ENCODE measurements at places on chromosomes 2 and 18. TPM values are rescaled to one million over a fixed set of nuclear protein-coding genes. Genes with fewer than 3 reads are reported as not detected.

GRCh38 chr2:12615509-12615908, 101.2 kb upstream of the TRIB2 start:
- no peak for DNase-seq

GRCh38 chr2:147110317-147110716, 734.5 kb upstream of the ACVR2A start:
- no peak for DNase-seq

DNA sequence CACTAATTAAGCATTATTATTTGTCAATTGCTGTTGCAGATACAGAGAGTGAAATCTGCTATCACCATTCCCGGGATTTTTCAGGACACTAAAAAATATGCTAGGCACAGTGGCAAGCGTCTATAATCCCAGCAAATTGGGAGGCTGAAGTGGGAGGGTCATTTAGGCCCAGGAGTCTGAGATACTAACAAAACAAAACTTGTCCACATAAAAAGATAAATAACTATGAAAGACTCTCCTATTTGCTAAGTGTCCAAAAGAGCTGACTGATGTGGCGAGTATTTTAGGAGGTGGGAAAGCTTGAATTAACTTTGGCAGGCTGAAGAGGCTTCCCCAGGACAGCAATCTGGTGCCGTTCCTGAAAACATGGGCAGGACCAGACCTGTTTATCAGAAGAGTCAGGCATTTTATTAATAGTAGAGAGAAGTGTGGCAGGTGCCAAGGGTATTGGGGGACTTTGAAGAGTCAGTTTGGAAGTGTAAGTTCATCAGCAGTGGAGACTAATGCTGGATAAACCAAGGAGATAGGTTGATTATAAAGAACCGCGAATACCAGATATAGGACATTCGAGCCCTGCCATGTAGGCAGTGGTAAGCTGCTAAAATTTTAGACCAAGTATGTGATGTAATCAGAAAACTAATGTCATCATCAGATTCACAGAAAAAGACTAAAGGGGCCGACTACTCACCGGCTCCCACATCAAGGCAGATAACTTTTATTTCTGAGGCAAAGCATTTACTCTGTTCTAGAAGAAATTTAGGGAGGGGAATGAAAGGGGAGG, 201.8 kb downstream of the EPHA4 start:
- DNase-seq = no peak

- DNase-seq = no peak
Observed at GRCh38 chr2:54428108-54428831, 27.9 kb upstream of the SPTBN1 start.

GRCh38 chr2:234366891-234367290, 130.0 kb downstream of the ARL4C start:
- no peak for DNase-seq

- DNase-seq = no peak
Observed at GRCh38 chr2:236844711-236845110, 241.0 kb upstream of the COPS8 start.

DNA sequence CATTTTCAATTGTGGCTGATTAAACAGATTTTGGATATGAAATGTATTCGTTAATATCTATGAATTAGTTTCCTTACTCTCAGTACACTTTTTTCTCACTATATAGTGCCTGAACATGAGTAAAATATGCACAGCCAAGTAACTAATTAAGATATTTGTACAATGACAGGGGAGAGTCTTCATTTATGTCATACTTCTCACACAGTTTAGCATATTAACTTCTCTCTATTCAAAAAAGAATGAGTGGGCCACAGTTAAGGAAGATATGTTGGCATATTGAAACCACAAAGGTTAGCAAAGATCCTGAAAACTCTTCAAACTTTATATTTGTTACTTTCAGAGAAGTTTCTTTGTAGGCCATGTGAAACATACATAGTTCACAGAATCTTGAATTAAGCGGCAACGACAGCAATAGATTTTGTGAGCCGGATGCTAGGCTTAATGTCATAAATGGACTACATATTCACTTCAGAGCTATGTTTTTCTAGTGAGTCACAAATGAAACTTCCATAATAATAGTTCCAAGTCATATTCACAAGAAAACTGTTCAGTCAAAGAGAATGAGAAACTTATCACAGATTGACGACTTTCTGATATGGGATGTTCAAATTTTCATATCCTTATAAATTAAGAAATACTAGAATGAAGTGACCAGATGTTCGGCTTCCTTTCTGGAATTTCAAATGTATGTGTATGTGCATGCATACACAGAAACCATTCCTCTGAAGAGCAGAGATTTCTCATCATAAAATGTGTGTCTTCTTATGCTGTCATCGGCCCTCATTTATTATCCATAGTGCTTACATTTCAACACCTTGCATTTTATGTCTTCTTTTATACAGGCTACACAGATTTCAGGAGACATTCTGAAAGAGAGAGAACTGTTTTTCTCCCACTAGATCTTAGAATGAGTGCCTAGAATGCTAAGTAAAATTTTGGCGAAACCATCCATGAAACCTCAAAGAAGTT, 584.0 kb downstream of the SATB2 start:
- no peak for DNase-seq

DNA sequence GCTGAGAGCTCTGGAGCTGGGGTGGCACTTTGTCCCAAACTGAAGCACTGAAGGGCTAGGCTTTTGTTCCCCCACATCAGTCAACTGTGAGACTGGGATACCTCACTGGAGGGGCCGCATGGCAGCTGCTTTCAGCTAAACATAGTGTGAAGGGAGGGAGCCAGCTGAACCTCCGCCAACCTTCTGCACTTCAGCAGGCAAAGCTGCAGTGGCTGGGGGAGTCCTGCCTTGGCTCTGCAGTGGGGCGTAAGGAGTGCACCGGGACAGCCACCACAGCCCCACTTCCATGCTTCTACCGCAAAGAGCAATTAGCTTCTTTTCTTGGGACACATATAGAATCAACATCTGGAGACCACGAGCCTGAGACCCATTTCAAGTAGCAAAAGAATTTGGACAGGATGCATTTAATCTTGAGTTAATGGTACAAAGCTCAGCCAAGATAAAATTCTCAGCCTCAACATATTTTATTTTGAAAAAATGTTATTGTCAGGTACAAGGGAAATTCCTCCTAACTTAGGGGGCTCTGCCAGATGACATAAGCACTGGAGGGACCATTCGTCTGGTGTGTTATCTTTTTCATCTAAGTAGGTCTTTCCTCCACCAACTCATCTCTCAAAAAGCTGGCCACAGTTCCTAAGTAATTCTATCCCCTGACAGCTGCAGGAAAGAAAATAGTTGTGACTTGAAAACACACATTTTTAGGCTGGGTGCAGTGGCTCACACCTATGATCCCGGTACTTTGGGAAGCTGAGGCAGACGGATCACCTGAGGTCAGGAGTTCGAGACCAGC, 25.6 kb upstream of the MYCN start:
- no peak for DNase-seq

DNA sequence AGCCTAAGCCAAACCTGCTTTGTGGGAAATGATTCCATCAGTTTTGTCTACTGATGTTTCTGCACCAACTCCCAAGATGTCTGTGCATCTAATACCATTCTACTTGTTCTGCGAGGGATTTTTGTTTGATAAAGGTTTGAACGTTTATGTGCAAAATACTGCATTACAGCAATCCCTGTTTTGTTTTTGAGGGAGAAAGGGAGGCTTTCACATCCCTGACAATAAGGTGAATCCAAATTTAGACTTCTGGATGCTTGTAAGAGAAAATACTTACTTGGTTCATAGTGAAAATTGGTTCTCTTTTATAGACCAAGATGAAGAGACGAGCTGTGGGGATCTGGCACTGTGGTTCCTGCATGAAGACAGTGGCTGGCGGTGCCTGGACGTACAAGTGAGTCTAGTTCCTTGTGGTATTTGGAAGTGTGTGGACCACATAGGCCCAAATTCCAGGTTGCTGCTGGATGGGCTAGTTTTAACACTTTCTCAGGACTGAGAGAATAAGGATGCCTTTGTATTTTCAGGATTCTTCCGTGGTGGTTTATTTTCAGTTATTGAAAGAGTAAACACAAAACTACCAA, 1.1 kb downstream of the RPL37A start:
- DNase-seq = no peak

DNA sequence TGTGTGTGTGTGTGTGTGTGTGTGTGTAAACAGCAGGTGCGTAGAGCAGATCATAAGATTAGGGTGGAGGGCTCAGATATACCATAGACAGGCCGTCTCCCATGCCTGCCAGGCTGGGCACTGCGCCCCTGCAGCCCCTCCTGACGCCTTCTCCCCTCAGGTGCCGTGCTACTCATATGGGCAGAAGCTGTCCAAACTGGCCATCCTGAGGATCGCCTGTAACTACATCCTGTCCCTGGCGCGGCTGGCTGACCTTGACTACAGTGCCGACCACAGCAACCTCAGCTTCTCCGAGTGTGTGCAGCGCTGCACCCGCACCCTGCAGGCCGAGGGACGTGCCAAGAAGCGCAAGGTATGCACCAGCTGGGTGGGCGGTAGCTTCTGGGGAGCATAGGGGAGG, 10.0 kb downstream of the ATOH8 start:
- no peak for DNase-seq

- no peak for DNase-seq
Observed at GRCh38 chr2:1272835-1273234, 140.4 kb upstream of the TPO start.

GRCh38 chr2:80670763-80671162, 366.2 kb upstream of the LRRTM1 start:
- DNase-seq = no peak

DNA sequence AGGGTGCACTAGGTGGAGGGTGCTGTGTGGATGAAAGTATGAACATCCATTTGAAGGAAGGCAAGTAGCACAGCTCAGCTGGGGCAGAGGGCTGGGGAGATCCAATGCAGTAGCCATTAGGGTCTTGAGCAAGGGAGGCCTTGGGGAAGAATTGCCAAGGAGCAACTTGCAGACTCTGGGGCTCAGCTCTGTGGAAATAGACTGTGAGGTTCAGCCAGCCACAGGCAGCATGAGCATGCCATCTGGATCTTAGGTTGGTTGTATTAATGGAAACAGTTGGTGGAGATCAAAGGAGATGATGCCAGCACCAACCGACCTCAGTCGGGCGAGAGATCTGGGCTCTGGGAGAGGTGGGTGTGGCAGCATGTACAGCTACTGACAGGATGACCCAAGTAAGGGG, 5.6 kb downstream of the ZAP70 start:
- no peak for DNase-seq

GRCh38 chr18:31396796-31397612, 20.4 kb downstream of the DSG4 start:
- DNase-seq = no peak

GRCh38 chr2:144454466-144455287, 65.2 kb downstream of the ZEB2 start:
- no peak for DNase-seq

DNA sequence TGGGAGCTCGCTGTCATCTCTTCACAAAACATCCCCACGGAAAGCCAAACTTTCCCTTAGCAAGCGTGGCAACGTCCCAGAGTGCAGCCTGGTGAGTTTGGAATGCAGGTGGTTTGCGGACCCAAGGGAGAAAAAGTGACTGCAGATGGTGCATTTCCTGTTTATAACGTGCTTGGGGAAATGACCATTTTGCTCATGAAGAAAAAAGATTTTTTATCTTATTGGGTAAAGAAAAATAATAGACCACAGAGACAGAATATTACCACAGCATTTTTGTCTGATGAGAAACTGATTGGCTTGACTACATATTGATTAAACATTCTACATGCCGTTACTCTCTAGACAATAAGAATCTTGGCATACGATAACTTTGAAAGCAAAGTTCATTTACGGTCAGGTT, 136.5 kb downstream of the COPS8 start:
- DNase-seq = peak; percentile 25

DNA sequence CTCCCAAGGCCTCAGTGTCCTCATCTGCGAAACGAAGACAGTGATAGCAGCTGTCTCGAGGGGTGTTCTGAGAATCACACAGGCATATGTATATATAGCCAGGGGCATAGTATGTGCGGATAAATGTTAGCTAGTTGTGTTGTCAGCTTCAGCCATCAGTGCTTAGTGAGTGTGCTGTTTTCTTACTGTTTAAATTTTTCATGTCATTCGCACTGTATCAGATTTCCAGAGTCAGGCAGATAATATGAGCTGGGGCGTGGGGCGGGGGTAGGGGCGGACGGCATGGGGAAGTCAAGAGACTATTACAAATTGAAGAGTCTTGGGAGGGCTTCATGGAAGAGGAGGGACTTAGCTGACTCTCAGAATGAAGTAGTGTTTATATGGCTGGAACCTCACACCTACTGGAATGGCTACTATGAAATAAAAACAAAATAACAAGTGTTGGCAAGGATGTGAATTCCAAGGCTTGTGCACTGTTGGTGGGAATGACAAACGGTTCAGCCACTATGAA, 7.0 kb downstream of the TRAPPC12 start:
- DNase-seq = no peak

DNA sequence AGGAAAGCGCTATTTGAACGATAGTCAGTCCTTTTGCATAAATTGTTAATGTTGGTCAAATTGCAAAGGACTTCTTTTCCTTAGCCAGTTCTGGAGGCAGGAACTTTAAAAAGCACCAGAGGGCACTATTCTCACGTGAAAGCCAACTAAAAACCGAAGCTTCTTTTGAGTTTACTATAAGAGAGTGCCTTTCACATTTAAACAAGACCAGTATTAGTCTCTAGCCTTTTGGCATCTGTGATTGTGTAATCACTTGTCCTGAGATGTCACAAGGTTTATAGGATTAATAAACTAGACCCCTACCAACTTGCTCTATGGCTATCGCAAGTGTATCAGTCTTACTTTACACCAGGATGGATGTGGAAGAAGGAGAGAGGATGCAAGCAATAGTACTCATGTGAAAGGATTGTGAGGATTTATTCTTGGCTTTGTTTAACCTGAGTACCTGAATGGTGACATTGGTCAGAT, 14.4 kb upstream of the STAT4 start:
- no peak for DNase-seq

DNA sequence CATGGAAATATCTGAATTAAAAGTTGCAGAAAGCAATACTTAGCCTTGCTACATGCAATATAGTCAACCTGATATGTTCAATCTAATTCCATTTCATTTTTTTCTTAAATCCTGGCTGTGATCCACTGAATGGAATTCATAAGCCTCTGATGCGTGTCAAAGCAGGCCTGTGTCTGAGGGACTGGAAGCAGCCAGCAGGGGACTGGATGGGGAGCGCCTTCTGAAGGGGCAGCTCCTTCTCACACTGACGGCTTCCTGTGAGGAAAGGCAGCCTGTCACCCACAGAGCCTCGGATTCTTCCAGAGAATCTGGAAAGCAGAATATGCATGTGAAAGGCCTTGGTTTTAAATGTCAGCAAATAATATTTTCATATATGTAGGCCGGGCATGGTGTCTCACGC, 73.5 kb downstream of the KCNF1 start:
- DNase-seq = no peak

Gene MROH2A
- total RNA-seq = 0.33 TPM

Gene CNDP1
- not detected for total RNA-seq

Gene IL36G
- total RNA-seq = not detected

Gene LOXHD1
- total RNA-seq = not detected

Gene GAREM1
- 19.3 TPM for total RNA-seq

Gene IMMT
- total RNA-seq = 86.7 TPM

Gene LONRF2
- 9.7 TPM for total RNA-seq

Gene BUB1
- total RNA-seq = 66.1 TPM

Data from Calu3 (cell line).